Urothelium cell line (cell line): ENCODE measurements at places on chromosomes 7 and 10.

GRCh38 chr10:75660823-75661222, 229.4 kb downstream of the LRMDA start:
- no peak for DNase-seq

DNA sequence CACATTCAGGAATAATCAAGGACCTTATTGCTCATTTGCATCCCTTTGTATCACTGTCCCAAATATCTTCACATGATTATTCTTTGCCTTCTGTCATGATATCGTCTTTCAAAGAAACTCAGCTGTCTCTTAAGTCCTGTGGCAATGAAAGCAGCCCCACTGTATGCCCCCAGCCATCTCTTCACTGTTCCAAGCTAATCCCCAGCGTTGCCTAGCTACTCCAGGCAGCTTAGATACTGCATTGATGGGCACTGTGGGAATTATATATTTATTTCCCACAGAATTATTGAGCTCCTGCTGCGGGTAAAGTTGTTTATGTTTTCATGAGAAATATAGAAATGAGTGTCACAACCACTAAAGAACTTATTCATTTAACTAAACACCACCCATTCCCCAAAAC, 38.8 kb downstream of the SND1 start:
- DNase-seq = no peak

DNA sequence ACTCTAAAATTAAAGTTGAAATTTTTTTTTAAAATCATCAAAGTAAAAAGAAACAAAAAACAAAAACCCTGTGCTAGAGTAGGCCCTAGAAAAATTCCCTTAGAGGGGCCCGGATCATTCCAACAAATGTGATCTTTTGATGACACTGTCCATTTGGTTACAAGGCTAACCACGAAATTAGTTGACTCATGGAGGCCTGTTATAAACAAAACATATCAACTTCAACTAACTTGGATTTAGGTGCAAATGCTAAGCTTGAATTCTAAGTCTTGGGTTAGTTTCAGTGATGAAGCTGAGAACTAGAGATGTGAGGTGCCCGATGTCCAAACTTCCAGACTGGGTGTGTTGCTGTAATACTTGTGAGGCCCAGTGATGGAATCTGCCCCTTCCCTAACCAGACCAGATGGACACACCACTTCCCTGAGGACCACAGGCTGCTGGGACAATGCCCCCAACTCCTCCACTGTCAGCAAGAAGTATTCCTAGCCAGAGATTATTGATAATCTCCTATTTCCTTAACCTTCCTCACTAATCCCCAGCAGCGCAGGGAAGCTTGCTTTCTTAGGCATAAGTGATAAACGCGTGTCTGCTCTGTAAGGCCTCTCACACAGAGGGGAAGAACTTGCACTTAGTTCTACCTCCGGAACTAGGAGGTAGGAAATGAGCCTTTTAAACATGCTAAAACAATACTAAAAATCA, 108.7 kb downstream of the RAPGEF5 start:
- DNase-seq = no peak

DNA sequence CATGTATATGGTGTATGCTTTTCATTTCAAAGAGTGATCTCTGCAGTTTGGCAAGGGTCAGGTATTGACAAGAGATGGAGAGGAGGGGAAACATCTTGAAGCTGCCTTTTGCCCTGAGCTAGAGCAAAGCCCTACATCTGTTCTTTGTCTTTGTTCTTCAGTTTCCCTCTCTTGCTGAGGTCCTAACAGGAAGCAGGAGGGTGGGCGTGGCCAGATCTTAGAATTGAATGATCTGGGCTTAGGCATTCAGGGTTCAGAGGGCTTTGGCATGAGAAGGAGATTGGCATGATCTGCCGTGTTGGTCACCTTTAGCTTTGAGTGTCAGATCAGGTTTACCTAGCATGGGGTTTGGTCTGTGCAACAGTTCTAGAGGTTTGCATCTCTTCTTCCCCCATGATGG, 41.3 kb downstream of the LRMDA start:
- no peak for DNase-seq

DNA sequence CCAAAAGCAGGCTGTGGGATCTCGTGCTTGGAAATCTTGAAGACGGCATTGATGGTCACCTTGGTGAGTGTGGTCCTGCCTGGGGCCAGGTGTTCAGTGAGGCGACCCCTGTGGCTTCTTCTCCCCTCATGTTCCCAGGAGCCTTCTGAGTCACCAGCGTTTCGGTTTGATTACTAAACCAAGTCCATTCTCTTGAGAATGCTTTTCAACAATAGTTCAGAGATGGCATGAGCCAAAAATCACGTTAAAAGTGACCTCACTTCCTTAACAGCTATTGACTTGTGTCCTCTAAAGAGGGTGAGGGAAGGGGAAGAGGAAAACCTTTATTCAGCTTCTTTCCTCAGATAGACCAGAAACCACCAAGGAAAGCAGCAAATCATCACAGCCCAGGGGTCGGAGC, 315.2 kb downstream of the GATA3 start:
- DNase-seq = peak; percentile 41
